ENCODE measurements at places on chromosomes 12 and 14.
A peak's percentile ranks its signal among the peaks of the same experiment; 100 is the strongest.

- DNase-seq, result peak; percentile 58
Measured at GRCh38 chr14:50830932-50831725, at the start of gene NIN. Gene NIN (minus strand): TSS chr14:50831162. CDS start chr14:50822056, 9,106 bp downstream.

DNA sequence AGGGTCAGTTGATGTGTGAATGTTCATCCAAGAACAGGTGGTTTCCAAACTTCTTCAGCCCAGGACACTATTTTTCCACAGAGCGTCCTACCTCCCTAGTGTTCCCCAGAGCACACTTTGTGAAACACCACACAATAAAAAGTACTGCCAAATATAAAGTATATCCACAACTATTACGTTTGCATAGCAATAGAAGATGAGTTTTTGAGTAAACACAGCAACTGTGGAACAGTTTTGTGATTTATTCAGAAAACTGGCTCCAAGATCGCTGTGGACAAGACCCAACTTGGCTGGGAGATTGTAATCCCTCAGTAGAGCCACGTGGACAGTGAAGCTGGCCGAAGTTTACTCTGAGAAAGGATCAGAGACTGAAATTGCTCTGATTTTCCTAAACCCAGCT, 14.5 kb upstream of the MAP1LC3B2 start:
- no peak for DNase-seq

DNA sequence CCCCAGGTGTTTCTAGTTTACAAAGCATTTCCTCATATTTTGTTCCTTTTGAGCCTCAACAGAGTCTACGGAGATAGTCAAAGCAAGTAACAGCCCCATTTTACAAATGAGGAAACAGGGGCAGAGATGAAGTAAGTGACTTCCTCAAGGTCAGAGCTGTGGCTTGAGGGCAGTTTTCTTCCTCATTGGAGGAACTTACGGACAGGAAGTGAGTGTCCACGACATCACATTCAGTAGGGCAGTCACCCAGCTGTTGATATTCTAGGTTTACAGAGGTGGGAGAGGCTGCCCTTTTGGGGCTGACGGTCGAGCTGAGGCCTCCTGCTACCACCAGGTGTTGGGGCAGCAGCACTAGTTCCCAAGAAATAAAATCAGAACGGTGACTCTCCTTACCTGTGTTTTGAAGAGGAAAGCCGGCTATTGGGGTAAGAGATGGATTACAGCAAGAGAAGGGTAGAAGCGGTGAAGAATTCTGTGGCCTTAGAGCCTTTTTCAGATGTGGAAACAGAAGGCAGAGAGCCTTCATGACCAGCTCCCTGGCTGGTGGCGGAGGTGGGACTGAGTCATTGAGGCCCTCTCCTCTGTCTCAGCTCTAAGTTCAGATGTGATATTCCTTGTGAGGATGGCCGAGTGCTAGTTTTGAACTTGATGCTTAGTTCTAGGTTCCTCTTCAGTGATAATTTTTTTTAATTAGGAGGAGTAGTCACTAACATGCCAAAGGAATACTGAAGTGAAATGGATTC, 41.7 kb downstream of the SUSD6 start:
- DNase-seq, result peak; percentile 85

- DNase-seq, result no peak
Measured at GRCh38 chr12:104712477-104712876, 245.6 kb downstream of the SLC41A2 start.

- no peak for DNase-seq
Measured at GRCh38 chr14:95518045-95518751, 1.7 kb upstream of the SYNE3 start.

DNA sequence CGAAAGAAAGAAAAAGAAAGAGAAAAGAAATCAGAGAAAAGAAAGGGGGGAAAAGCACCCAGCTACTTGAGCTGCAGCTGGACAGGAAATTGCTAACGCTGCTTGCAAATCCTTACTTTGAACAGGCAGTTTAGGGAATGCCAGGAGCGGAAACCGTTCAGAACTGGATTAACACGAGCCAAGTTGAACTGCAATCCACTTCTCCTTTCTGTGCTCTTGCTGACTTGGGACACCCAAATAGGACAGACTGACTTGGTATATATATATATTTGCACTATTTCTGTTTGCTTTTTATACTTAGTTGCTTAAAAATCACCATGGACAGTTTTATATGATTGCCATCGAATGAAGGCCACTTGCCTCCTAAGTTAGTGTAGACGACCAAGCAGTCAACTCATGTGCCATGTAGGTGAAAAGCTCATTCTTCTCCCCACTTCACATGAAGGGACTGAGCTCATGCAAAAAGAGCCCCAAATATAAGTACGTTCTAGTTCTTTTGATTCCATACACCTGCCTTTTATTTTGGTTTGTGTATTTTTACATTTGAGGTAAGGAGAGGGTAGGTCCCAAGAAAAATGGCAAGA, 5.5 kb downstream of the DUSP6 start:
- DNase-seq, result peak; percentile 77

- DNase-seq, result no peak
Measured at GRCh38 chr14:78605897-78606500, 435.8 kb downstream of the NRXN3 start.

DNA sequence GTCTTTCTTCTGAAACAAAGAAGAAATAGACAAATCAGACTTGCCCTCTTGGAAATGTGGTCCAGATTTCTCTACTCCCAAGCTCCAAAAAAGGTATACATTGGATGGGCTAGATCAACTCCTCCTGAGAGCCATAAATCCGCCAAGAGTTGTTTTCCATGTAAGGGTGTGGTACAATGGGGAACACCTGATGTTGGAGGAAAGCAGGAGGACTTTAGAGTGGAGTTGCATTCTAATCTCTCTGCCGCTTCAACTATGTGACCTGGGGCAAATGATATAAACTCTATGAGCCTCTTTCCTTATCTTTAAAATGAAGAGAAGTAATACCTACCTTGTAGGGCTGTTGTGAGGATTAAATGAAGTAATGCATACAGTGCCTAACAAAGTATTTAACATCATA, 101.6 kb downstream of the RMST start:
- DNase-seq, result no peak

GRCh38 chr12:88383405-88383804, 196.9 kb downstream of the KITLG start:
- DNase-seq, result no peak

GRCh38 chr14:102323102-102323501, 3.6 kb downstream of the ZNF839 start:
- DNase-seq, result peak; percentile 82

DNA sequence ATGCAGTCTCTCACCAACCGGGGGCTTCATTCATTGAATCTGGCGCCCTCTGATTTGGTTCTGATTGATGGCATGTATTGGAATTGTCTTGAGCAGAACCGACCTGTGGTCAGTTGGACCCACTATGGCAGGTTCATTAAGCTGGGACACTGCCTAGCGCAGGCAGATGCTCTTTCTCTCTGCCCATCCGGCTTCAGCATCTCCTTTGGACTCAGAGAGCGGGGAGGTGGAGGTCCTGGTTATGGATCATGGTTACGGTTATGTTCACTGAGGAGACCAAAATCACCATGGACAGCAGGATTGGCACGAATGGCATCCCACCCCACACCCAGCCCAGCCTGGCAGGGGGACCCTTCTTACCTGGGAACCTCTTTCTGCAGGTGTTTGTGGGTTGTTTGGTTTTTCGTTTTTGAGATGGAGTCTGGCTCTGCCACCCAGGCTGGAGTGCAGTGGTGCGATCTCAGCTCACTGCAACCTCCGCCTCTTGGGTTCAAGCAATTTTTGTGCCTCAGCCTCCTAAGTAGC, 16.4 kb upstream of the BCL7A start:
- DNase-seq, result no peak

DNA sequence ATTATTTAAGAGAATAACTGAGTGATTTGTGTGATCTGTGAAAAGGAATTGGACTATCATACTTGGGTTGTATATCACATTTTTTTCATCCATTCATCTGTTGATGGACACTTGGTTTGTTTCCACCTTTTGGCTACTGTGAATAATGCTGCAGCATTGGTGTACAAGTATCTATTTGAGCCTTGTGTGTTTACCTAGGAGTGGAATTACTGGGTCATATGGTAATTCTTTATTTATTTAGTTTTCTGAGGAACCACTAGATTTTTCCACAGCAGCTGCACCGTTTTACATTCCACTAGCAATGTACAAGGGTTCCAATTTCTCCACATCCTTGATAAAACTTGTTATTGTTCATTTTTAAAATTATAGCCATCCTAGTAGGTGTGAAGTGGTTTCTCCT, 56.1 kb downstream of the APAF1 start:
- no peak for DNase-seq

DNA sequence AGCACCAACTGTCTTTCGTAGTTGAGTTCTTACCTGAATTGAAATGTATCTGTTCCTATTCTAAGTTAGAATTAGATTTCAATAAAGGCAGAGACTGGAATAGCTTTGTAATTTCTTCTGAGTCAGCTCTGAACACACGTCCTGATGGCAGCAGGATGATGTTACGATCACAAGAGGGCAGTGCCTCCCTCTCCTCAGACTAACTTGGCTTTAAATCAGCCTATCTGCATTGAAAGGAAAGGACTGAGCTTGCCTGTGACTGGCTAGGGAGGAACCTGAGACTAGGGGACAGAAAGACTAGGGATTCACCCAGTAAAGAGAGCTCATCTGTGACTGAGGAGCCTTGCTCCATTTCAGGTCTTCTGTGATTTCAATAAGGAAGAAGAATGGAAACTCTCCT, 323.7 kb upstream of the OR4E1 start:
- peak; percentile 53 for DNase-seq

GRCh38 chr12:50248411-50248810, 34.9 kb downstream of the LIMA1 start:
- no peak for DNase-seq

DNA sequence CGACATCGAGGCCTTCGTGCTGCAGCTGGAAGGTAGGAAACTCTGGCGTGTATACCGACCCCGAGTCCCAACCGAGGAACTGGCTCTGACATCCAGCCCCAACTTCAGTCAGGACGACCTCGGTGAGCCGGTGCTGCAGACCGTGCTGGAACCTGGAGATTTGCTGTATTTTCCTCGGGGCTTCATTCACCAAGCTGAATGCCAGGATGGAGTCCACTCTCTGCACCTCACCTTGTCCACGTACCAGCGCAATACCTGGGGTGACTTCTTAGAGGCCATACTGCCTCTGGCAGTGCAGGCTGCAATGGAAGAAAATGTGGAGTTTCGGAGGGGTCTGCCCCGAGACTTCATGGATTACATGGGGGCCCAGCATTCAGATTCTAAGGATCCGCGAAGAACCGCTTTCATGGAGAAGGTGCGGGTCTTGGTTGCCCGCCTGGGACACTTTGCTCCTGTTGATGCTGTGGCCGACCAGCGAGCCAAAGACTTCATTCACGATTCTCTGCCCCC, 1.4 kb downstream of the RIOX1 start:
- no peak for DNase-seq

DNA sequence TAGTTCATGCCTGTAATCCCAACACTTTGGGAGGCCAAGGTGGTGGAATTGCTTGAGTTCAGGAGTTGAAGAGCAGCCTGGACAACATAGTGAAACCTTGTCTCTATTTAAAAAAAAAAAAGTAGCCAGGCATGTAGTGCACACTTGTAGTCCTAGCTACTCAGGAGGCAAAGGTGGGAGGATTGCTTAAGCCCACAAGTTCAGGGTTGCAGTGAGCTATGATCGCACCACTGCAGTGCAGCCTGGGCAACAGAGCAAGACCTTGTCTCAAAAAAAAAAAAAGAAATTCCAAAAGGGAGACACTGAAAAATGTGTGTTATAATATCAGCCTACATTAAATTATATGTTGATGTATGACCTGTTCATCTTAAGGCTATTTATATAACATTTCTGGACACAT, 14.7 kb downstream of the TMPO start:
- no peak for DNase-seq

GRCh38 chr12:26831951-26832821, 808 bp downstream of the ITPR2 start:
- peak; percentile 63 for DNase-seq

GRCh38 chr12:63809566-63809965, 29.9 kb downstream of the RXYLT1 start:
- DNase-seq, result no peak

DNA sequence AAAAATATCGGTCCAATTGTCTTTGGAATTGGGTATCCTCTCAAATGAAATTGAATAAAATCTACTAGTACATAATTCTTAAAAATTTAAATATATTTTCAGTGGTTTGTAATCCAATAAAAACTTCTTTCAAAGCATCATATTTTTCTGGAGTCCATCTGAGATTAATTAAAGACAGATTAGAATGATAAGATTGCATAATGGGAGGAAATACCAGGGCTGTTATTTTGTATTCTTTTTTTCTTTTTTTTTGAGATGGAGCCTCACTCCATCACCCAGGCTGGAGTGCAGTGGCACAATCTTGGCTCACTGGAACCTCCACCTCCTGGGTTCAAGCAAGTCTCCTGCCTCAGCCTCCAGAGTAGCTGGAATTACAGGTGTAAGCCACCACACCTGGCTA, 103.8 kb downstream of the TMTC3 start:
- DNase-seq, result no peak

DNA sequence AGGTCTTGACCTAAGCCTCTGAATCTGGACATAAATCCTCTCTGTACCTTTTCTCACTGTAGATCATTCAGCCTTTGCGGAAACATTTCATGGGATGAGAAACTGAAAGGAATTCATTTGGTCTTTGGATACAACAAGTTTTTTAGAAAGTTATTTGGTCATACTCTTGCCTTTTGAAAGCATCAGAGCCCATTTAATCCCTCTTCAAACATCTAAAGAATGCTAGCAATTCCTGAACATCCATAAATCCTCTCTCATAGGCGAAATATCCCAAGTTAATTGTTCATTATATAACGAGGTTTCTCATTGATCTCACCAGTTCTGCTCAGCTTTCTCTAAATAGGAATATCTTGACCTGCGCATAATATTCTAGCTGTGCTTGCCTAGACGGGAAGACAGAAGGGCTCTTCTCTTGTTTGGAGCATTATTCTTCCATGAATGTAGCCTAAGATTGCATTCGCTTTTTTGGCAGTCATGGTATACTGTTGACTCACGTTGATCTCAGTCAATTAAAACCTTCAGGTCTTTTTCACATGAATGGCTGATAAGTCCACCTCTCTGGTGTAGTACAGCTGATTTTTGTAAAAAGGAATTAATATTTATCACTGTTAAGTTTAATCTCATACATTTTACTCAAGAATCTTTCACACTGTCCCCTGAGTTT, 24.1 kb downstream of the NTN4 start:
- no peak for DNase-seq

DNA sequence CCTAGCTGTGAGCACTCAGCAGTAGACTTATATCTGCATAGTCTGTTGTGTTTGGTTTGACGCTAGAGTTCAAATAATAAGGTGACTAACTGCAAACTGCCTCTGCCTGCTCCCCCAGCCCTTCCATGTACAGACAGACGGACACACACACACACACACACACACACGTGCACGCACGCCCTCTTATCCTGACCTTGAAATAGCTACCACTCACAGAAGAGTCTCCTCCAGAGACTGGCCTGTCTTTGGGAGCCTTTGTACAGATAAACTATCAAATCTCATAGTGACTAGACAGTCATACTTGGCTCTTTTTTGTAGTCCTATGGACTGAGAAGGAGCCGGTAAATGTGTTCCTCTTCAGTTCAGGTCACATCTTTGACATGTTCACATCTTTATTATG, 158.4 kb downstream of the FBXL14 start:
- no peak for DNase-seq

GRCh38 chr12:116284396-116284795, 6.9 kb upstream of the MED13L start:
- no peak for DNase-seq

- no peak for DNase-seq
Measured at GRCh38 chr12:124519746-124520145, 47.7 kb downstream of the NCOR2 start.

- DNase-seq, result no peak
Measured at GRCh38 chr12:128387811-128388422, 120.9 kb downstream of the TMEM132C start.

Data from pons (tissue), 1 donor.